Cortex of kidney (tissue), 1 donor: ENCODE measurements at places on chromosomes 11 and 22.

- DNase-seq: no peak
Measured at GRCh38 chr11:117205211-117205818, 6.1 kb downstream of the TAGLN start.

- DNase-seq: no peak
Measured at GRCh38 chr11:7872890-7873289, 58.2 kb downstream of the OR10A6 start.

DNA sequence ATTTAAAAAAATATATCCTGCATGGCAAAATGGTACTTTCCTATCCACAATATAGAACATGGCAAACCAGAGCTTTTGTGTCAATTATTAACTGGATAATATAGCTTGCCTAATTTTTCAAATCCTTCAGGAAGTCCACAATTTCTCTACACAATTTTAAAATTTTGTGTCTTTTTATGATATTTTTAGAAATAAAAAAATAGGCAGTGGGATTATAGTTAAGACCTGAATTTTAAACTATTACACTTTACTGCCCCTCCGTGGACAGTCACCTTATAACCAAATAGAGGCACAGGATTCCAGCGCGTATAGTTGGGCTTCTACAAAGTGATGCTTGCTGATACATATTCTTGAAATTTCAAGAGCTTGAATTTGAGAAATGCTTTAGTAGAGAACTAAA, 2.1 kb upstream of the DMC1 start:
- DNase-seq: no peak

DNA sequence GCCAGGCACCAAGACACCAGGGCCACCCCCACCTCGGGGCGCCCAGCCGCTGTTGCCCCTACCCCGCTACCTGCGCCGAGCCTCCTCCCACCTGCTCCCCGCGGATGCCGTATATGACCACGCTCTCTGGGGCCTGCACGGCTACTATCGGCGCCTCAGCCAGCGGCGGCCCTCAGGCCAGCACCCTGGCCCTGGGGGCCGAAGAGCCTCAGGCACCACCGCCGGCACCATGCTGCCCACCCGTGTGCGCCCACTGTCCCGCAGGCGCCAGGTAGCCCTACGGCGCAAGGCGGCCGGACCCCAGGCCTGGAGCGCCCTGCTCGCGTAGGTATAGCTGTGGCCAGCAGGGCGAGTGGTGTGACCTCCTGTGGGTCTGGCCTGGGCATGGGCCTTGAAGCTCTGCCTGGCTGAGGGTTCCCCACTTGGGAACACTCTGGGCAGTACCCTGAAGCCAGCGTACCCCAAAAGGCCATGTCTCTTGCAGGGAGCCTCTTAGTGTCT, 14.8 kb upstream of the MDK start:
- no peak for DNase-seq

DNA sequence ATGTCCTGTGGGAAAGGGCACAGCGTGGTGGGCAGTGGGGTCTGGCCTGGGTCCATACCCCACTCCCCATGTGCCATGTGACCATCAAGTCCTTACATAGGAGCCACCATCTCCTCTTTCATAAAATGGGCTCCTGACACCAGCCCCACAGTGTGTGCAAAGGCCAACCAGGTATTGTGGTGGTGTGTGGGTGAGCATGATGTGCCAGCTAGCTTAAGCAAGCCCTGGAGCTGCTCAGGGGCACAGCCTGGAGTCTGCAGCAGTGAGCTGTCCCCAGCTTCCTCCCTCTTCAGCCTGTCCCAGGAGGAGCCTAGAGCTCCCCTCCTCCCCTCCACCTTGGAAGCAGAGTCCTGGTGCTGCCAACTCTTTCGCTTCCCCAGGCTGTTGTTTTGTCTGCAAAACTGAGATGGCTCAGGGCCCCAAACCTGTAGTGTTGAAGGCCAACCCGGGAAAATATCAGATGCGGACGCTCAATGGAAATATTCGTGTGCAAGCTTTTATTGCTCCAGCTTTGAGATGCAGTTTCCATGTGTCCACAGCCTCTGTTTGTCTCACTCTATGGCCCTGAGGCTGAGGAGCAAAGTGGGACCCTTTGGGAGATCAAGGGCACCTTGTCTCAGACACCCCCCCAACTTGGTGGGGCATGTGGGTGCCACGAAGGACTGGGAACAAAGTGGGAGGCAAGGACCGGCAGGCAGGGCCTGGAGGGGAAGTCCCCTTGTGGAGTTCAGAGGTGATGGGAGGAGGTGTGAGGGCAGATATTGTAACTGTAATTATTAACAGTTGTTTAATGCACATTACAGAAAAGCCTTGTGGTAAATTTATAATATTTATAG, 92.6 kb downstream of the CTTN start:
- no peak for DNase-seq

DNA sequence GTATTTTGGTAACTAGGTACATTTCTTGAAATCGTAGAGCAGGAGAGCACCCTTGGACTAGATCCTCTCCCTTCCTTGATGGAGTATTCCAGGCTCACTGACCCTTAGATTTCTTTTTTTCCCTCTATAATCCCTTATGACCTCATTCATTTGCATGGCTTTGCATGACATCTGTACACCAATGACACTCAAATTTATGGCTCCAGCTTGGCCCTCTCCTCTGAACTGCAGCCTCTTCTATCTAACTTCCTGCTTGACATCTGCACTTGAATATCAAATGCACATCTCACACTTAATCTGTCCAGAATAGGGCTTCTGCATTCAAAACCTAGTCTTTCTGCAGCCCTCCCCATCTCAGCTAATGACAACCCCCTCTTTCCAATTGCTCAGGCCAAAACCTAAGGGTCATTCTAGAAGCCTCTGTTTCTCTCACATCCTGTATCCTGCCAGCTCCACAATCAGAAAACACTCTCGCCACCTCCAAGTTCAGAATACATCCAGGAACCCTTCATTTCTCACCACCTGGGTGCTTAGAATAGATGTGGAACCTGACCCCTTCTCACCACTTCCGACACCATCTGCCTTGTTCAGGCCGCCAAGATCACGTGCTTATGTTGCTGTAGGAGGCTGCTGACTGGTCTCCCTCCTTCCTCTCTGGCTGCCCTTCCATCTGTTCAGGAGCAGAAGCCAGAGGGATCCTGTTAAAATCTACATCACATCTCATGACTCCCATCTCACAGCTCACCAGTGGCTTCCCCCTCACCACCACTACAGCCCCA, 138.9 kb upstream of the MTNR1B start:
- no peak for DNase-seq

- no peak for DNase-seq
Measured at GRCh38 chr11:12922980-12923507, 86.1 kb upstream of the RASSF10 start.

DNA sequence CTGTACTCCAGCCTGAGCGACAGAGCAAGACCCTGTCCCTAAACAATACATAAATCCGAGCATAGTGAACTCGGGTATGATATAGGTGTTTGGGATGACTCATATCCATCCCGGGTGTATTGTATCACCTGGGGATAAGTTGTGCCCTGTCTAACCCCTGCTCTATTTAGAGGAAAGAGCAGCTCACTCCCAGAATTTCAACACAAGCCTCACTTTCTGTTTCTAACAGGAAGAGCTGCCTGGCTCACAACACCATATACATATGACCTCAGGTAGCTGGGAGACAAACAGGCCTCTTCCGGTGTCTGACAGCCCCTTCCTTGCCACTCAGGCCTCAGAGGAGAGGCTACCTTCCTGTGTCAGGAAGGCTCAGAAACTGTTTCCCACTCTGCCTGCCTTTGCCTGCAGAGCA, 9.9 kb upstream of the MICALL1 start:
- DNase-seq: no peak
